Naive thymus-derived CD4-positive, alpha-beta T cell (primary cell): ENCODE measurements at places on chromosomes 13 and 19.

DNA sequence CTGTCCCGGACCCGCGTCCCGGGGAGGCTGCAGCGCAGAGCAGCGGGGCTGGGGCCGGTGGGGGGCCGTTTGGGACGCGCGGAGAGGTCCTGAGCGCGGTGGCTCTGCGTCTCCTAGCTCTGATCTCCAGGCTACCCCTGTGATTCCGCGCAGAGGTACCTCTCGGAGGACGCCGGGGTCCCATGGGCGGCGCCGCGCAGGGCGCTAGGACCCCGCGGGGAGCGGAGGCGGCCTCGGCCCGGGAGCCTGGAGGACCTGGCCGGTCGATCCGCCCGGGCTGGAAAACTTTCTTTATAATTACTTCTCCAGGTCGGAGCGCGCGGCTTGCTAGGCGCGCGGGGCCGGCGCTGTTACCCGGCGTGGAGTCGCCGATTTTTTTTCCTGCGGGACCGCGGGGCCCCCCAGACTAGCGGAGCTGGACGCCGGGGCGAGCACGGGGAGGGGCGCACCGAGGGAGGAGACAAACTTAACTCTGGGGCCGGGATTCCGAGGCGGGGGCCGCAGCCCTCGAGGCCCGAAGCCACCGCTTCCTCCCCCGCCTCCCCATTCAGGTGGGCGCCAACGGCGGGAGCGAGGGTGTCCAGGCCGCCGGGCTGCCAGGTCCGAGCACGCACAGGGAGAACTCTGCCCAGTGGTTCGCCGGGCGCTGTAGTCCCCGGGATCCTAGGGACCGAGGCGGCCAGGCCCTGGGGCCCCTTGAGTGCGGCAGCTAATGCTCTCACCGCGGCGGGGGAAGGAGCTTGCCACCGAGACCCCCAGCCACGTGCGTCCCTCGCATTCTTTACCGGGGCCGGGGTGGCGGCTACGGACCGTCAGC lies 848 bp upstream of the CEBPA start:
- DNase-seq = no peak

GRCh38 chr19:6740589-6741343 lies 1.3 kb downstream of the TRIP10 start:
- no peak for DNase-seq

DNA sequence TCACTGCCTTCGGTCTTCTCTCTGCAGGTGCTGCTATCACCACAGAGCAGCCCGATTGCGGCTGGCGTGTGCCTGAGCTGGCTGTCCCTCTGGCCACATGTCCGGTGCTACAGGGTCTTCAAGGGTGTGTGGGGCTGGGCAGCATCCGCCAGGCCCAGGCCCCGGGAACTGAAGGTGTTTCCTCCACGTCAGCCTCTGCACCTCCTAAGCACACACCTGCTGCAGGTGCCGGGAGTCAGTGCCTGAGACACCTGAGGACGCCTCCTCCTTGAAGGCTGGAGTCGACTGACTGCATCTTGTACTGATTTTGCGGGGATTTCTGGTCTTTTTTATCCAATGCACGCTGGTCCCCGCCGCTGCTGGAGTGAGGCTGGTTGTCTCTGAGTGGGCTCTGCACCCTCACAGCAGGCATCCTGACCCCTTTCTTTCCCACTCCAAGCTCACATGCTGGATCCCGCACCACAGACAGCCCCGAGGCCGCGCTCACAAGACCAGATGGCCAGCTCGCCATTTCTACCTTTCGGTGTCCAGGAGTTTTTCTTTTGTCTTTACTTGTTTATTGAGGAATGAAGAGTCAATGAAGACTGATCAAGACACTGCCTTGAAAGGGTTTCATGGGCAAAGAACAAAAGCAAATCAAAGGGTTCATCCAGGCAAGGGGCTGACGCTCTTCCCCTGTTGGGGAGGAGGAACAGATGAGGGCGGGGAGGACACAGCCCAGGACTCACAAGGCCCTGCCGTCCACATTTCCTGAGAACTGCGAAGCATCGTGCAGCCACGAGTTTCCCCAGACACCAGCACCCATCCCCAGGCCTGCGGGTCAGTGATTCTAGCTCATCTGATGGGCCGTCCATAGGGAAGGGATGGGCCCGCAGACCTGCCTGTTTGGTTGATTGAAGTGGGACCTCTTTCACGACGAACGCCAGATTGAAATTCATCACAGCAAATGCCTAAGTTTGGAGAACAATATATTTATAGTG lies 203.8 kb upstream of the SOX1 start:
- no peak for DNase-seq

DNA sequence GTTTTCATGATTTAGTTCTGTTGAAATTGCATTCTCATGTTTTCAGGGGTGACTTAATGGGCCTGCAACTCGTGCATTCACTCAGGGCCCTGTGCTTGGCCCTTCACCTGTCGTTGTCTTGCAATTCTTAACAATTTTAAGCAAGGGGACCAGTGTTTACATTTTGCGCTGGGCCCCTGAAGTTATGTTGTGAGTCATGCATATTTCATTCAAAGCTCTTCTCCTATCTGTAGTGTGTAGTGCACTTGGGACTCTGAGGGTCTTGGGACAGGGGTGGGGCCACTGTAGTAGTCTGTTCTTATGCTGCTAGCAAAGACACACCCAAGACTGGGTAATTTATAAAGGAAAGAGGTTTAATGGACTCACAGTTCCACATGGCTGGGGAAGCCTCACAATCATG lies 211.2 kb upstream of the RXFP2 start:
- DNase-seq = no peak

DNA sequence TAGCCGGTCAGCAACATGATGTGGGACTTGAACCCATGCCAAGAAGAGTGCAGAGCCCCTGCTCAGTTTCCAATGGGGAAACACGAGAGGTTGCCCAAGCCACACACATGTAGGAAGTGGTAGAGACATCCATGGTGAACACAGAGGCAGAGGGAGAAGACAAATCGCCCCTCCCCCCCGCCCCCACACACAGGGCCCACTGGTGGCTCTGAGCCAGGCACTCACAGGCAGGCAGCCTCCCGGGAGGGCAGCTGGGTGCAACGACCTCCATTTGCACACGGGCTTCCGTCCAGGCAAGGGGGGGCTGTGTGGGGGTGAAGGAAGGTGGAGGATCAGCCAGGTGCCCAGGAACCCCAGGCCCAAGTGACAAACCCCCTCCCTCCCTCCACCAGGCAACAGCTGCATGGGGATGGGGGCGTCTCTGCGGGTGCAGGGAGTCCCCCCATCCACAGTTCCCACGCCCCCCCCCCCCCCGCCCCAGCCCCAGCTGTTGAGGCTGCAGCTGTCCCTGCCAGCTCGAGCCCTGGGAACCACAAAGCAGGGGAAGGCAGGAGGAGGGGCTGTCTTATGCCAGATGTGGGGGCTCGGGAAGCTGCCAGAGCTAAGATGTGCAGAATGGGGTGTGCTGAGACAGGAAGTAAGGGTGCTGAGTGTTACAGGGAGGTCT lies 3.4 kb downstream of the NOTCH3 start:
- DNase-seq = no peak

- no peak for DNase-seq
Measured at GRCh38 chr13:62482351-62482750, 1066.7 kb upstream of the PCDH20 start.

GRCh38 chr19:40610396-40611064 lies 9.4 kb downstream of the LTBP4 start:
- no peak for DNase-seq

DNA sequence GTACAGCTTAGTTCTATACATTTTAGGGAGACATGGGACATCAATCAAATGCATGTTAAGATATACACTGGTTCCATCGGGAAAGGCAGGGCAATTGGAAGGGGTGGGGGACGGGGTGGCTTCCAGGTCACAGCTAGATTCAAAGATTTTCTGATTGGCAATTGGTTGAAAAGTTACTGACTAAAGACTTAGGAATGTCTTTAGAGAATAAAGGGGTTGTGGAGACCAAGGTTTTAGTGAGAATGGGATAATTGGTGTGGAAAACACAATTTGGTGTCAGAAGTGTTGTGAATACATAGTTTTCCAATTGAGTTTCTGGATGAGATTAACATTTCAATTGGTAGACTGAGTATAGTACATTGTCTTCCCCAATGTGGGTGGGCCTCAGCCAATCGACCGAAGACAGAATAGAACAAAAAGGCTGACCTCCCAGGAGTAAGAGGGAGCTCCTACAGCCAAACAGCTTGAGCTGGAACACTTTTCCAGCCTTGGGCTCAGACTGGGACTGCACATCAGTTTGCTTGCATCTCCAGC lies 988 bp upstream of the CCDC169 start:
- no peak for DNase-seq

DNA sequence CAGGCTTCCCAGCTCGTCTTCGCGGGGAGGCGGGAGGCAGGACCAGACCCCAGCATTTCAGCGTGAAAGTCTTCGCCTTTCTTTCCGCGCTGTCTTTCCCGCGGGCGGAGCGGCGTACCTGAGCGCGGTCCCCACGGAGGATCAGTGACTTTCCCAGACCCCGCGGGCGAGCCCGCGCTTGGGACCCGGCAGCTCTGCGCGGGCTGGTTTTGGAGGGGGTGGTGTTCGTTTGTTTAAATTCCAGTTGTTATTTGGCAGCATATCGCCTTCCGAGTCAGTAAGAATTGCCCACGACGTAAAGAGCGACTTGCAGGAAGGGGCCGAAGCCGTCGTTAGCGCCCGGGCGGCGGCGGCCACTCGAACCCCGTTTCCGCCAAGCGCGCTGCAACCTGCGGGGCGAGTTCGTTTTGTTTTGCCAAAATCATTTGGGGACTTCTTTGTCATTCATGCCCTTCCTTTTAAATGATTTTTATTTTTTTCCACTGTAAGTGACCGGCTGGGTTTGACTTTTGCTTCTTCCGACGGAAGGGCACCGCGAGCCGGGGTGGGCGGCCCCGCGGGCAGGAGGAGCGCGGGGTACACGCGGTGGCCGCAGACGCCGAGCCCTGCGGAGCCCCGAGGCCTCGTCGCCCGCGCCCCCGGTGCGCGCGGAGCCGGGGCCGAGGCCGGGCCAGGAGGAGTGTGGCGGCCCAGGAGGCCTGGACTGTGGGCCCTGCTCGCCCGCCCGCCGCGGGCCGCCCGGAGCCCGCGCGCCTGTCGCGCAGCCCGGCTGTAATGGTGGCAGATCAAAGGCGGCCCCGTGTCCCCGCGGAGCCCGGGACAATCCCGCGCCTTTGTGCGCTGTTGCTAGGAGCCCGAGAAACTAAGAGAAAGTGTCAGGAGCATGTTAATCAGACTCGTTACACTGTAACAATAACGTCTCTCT lies 75.9 kb downstream of the ZIC5 start:
- DNase-seq = no peak

DNA sequence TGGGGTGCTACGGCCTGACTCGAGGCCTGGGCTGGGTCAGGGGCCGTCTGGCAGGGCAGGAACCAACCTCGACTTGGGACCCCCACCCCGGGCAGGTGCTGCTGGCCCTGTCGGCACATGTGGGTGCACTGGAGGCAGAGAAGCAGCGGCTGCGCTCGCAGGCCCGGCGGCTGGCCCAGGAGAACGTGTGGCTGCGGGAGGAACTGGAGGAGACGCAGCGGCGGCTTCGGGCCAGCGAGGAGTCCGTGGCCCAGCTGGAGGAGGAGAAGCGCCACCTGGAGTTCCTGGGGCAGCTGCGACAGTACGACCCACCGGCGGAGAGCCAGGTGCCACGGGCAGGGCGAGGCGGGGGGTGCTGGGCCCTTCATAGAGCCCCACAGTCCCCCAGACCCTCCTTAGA lies 5.9 kb downstream of the KLC3 start:
- DNase-seq = no peak

DNA sequence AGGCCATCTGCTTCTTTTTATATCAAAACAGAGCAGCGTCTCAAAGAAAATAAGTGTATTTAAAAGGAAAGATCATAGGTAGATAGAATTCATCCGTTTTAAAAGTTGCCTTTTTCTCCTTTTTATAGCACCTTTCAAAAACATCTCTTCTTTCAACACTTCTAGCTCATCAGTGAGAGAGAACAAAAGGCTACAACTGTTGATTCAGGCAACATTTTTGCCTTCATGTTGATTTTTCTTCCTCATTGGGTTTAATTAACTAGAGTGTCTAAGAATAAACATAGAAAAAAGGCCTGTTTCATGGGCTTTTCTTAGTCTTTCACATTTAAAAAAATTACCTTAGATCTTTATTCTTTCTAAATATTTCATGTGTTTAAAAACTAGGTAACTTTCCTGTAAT lies 13.6 kb downstream of the COL4A2 start:
- DNase-seq = no peak

- DNase-seq = no peak
Measured at GRCh38 chr13:91056746-91057145, 290.7 kb upstream of the MIR17HG start.

DNA sequence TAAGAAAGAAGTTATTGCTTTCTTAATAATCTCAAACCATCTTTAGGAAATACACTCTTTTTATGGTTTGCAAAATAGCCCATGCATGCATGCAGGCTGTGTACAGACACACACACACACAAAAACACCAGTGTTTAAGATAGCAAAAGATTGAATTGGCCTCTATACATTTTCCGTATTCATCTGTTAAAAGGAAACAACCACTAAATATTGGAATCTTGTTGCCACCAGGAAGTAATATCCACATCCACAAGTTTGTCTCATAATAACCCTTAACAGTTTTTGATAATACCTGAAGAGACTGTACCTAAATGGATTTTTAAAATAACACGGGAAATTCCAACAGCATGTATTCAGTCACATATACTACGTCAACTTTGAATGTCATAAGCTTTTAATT lies 7.3 kb upstream of the MAB21L1 start:
- DNase-seq = no peak

GRCh38 chr13:25616674-25617073 lies 244.9 kb downstream of the ATP8A2 start:
- no peak for DNase-seq
